ENCODE measurements at places on chromosomes 2 and 18.

GRCh38 chr2:64860276-64860885 is 128.8 kb upstream of the SLC1A4 start:
- no peak for DNase-seq

DNA sequence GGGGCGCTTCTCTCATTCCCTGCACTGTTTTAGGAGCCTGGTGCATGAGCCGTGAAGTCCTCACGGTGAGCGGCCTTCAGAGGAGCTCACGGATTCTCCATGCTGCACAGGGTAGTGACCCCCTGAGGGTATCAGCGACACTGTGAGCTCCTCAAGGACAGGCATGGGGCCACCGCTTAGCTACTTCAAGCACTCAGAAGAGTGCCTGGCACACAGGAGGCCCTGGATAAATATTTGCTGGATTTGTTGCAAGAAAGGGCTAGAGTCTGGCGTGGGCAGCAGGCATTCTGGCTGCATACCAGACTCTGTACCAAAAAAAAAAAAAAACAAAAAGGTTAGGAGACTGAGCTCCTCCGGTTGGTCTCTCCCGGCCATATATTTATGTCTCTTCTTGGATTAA is 5.7 kb upstream of the MBP start:
- DNase-seq, result no peak

GRCh38 chr2:236170590-236171165 is 2.5 kb upstream of the GBX2 start:
- no peak for DNase-seq

DNA sequence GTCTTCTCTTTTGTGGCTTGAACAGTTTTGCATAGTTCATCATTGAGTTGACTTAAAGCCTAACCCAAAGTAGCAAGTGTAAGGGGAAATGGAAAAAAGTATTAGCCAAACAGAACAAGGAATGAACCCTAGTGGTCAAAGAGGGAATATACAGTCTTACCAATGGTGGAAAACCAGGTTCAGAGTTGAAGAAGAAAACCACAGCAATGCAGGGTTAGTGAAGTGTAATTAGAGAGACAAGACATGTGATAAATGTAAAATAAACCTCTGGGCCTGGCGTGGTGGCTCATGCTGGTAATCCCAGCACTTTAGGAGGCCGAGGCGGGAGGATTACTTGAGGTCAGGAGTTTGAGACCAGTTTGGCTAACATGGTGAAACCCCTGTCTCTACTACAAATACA is 2.4 kb downstream of the TTN start:
- peak; percentile 21 for DNase-seq

DNA sequence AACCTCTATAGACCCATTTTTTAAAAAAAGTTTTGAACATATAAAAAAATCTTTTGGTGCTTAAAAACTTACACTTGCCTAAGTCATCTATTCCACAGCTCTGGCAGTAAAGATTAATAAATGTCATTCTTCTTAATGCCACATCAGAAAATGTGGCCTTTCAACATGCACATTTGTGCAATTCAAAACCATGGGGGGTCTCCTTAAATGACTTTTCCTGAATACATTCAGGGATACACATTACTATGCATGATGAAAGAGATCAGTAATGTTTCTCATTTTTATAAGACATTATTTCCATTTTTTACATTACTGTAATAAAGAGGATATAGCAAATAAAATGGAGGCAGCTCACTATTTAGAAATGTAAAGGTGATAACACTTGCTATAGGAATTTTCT is 142.3 kb downstream of the RBM43 start:
- DNase-seq, result no peak

DNA sequence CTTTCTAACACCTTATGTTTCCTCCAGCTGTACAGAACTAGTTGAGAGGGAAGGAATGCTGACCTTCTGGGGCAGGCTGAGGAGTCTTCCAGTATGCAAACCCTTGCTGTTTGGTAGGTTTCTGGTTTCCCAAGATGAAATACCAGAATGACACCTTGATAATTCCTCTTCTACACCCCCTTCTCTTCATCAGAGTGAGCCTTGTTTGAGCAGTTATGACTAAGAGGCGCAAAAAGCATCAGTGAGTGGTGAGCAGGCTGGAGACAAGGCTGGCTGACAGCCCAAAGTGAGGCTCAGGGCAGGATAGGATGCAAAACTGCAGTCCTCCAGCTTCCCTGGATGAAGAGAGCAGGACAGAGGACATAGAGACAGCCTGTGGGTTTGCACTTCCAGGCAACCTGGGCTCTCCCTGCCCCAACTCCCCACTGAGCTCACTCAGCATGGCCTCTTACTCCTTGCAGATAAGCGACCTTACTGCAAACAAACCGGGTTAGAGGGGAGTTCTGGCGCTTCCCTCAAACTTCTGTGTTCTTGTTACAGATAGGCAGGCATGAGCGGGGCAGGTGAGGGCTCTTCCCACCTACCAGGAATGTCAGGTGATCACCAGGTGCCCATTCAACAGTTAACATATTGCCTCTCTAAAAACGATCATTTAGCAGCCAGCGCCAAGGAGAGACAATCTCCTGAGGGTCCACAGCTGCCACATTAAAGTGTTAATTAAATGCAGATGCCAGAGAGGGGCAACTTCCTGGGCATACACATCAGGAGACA is 5.4 kb downstream of the MPPE1 start:
- DNase-seq, result no peak

DNA sequence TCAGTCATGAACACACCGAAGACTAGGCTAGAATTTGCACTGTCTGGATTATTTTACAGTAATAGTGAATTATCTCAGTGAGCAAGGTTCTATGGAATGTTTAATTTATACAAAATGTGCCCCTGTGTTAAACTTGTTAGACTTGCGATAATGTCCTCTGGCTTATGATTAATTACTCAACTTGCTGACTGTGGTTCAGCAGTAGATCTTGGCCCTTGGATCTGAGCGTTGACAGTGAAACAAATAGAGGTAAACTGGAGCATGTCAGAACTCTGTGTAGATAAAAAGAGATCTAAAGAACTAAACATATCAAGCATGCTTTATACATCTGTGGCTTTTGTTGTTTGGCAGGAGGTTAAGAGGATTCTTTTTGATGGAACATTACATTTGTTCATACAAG is 407.6 kb downstream of the DSEL start:
- no peak for DNase-seq

DNA sequence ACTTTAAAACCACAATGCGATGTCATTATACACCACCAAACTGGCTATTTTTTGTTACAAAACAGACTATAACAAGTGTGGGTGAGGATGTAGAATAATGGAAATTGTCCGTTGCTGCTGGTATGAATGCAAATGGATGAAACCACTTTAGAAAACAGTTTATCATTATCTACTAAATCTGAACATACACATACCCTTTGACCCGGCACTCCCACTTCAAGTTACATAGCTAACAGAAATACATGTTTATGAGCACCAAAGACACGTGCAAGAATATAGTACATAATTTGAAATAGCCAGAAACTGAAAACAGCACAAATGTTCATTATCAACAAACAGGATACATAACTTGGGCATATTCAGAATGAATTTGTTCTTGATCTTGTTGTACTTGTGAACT is 206.4 kb upstream of the CHAC2 start:
- no peak for DNase-seq

DNA sequence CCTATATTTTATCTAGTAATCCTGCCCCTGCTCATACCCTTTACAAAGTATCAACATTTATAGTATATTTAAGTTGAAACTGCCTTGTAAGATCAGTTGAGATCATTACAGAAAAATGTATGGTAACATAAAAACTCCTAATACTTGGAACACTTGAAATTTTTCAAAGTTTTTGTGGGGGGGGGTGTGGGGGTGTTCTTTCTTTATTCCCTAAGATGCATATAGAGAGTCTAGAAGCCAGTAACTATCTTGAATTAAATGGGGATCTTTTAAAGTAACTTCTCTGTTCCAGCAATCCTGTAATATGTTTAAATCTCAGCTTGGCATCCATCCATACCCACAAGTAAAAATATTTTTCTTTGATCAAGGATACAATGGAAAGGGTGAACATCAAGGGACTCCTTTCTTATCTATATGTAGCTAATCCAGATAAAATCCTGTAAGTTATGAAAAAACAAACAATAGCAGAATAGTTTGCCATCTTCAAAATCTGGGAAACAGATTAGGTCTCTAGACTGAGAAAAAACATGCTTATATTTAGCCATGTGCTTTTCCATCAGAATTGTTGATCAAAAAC is 455.3 kb downstream of the MEIS1 start:
- DNase-seq, result no peak

- DNase-seq, result no peak
These were observed 540.0 kb upstream of the GYPC start for GRCh38 chr2:126115975-126116374.

GRCh38 chr2:27306573-27307286 is 1.5 kb downstream of the UCN start:
- DNase-seq, result no peak

GRCh38 chr2:240954436-240955305 is 43.7 kb upstream of the SNED1 start:
- no peak for DNase-seq

DNA sequence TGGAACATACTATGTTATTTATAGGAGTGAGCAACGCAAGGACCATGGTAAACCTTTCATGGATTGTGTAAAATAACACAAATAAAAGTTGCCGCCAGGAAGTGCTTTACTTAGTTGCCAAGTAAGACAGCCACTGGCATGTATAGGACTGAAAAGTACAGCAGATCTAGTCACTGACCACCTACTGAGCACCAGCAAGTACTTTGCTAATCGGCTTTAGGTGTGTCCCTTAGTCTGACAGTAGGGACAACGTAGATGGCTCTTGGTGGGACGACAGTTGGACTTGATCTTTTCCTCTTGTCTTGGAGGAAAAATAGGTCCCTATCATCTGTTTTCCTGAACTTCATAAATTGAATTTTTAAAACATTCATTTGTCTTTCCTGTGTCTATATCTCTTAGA is 13.6 kb upstream of the CXXC1 start:
- no peak for DNase-seq

DNA sequence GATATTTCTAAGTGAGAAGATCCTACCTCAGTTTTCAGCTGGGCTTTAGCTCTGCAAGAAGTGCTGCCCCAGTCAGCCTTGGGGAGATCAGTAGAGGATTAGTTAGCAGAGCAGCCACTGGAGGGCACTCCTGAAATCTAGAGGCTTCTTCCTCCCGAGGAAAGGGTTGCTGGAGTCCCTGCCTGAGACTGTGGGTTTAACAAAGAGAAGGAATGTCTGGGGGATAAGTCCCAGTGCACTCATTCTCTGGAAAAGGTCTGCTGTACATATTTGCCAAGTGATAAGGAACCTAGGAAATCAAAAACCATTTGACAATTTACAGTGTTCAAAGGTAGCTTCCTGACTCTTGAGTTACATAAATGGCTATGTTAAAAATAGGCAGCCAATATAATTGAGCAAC is 207.2 kb downstream of the SLC8A1 start:
- peak; percentile 57 for DNase-seq

Measured in HTR-8/SVneo (cell line).